ENCODE measurements at places on chromosomes 12 and 14.
A peak's percentile ranks its signal among the peaks of the same experiment; 100 is the strongest.

DNA sequence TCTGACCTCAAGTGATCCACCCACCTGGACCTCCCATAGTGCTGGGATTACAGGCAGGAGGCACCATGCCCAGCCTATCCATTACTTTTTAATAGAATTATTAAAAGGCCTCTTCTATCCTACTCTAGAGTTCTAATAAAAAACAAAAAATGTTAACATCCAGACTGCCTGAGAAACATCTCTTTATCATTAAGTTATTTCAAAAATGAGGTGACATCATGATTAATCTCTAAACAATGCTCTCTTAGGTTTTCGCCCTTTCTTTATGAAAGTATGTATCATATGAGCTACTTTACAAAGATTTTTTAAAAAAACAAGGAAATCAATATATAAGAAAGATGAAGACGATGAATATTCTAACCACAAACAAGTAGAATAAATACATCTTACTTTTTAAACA is 52.6 kb downstream of the FGD6 start:
- no peak for DNase-seq

DNA sequence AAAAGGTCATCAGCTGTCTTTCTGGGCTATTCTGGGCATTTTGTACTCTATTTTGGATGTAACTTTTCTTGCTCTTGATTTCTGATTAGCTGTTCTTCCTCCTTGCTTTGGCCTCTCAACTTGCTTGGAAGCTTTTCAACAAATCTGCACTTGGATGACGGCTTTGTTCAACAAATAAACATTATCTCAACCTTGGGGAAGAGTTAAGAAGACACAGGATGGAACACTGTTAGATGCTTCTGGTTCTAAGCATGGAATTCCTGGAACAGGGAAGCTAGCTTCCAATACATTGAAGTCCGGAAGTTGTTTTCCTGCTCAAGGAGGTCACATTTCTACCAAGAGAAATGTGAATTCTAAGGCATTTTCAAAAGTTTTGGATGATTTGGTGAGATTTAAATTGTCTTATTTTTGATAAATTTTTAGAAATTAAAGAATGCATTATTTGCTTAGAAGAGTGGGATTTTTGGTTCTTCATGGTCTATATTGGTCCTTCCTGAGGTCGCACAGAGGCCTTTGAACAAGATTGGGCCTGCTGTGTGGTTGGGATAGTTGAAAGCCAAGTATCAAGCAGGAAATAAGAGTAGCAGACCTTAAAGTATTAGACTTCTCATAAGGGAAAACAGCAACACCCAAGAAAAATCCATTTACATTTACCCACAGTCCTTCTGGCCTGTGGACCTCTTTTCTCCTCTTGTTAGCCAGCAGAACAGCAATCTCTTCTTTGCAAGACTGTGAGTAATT is 59.2 kb downstream of the PPFIBP1 start:
- DNase-seq: no peak

DNA sequence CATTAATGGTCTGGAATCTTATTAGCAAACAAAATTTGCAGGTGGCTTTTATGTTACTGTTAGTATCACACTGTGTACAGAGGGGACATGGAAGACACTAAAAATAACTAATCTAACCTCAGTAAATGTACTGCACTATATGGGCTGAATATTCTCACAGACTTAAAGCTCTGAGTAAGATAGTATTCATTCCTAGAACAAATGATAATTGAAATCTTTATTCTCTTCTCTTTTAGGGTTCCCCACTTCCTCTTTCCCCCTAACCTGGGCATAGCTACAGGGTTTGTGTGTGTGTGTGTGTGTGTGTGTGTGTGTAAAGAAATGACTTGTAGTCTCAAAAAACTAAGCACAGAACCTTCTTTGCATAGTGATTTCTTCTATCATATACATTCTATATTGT is 21.4 kb upstream of the HECTD1 start:
- no peak for DNase-seq

GRCh38 chr12:123278101-123278627 is 6.5 kb upstream of the CDK2AP1 start:
- no peak for DNase-seq

DNA sequence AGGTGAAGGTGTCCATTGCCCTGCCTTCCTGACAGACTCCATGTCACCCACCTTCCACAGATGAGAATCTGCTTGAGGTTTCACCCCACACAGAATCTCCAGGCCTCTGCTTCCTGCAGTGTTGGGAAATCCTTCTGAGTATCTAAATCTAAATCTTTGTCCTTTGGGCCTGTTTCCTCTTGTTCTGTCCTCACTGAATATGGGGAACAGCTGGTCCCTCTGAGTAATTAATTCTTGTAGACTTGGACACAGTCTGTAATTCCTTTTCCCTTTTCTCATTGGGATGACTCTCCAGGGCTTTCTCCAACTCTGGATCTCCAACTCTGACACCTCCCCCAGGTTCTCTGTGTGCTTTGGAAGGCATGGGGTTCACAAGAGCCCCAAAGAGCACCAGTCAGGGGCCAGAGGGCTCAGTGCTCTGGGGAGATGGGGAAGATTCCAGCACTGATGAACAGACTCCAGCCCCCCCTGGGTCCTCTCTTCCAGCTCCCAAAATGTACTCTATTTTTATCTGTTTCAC is 2.3 kb upstream of the ACVRL1 start:
- DNase-seq: no peak

GRCh38 chr14:80850197-80850814 is 91.2 kb downstream of the CEP128 start:
- DNase-seq: peak; percentile 15

GRCh38 chr14:51716610-51717009 is 64.9 kb downstream of the FRMD6 start:
- DNase-seq: no peak

DNA sequence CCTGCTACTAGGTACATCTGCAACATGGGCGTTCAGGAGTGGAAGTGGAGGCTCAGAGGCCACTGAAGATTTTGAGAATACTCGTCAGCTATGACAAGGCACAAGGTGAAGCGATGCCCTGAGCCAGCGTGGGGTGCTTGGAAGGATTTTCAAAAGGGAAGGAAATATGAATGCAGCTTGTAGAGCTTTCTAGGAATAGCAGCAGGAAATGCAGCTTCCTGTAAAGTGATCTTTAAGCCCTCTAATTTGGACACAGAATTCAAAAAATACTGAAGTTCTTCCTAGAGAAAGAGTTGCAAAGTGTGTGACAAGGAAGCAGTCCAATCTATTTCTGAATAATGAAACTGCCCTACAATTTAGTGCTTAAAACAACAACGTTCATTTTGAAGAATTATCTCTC is 13.2 kb upstream of the C1S start:
- DNase-seq: no peak

DNA sequence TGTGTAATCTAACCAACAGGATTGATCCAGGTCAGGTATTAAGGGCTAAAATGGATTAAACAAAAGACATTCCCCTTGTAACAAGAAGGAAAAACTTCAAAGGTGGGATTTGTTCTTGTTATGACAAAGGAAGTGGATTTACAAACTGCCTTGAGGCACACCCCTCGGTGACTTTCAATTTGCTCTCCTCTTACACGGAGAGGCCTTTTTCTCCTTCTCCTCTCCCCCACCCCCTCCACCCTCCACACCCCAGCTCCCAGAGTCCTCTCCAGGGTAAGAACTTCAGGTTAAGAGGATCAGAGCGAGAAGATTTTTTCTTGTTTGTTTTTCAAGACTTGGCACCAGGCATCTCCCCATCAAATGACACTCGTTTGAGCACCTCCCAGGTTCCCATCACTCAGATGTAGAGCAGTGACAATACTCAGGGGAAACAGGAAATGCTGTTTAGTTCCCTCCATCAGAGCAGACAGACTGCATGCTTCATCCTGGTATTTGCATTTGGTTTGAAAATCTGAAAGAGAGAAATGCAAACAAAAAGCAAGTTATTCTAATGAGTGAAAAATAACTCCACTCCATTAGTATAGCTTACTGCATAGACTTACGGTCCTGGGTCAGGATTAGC is 77.6 kb upstream of the TMEM260 start:
- DNase-seq: no peak

GRCh38 chr14:94593749-94594431 is 12.7 kb downstream of the SERPINA5 start:
- DNase-seq: no peak

GRCh38 chr14:69376439-69376838 is 21.7 kb downstream of the ERH start:
- no peak for DNase-seq

DNA sequence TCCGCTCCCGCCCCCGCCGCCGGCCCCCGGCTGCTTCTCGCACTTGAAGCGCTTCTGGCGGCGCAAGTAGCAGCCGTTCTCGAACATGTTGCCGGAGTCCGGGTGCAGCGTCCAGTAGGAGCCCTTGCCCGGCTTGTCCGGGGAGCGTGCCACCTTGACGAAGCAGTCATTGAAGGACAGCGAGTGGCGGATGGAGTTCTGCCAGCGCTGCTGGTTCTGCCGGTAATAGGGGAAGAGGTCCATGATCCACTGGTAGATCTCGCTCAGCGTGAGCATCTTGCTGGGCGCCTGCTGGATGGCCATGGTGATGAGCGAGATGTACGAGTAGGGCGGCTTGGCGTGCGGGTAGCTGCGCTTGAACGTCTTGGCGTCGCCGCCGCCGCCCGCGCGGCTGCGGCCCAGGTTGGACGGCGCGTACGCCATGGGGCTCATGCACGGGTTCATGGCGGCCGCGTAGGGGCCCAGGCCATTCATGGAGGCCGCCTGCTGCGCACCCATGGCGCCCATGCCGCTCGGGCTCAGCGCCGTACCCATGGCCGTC is 3.0 kb downstream of the FOXA1 start:
- peak; percentile 89 for DNase-seq

- DNase-seq: no peak
These were observed 1.5 kb upstream of the GPR162 start for GRCh38 chr12:6820166-6820565.

DNA sequence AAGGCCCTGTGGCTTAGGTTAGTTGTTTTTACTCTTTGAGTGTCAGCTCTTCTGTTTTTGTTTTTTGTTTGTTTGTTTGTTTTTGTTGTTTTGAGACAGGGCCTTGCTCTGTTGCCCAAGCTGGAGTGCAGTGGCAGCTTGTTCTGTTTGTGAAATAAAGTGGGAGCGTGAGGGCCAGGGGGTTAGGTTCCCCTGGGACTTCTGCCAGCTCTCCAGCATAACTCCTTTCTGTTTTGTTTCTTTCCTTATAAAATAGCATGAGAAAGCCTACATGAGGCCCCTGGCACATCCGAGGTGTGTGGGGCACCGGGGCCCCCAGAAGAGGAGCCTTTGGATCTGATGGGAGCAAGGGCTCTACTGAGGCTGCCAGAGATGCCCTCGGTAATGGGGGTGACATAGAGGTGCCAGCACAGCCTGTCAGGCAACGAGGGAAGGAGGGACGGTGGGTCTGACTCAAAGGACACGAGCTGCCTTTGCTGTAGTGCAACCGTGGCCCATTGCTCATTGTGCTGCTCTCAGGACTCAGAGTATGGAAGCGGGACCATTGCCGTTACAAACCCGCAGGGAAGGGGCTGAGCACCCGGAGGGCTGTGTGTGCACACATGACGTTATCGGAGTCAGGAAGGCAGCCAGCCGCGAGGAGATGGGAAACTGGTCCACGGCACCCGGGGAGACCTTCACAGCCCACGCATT is 9.1 kb upstream of the SERPINA11 start:
- DNase-seq: no peak

All from T47D (cell line).